CD4-positive, alpha-beta T cell treated with Interleukin-17A for 4 hours (primary cell): ENCODE measurements at places on chromosomes 12 and 14.

GRCh38 chr12:124750149-124750656 is 113.5 kb downstream of the SCARB1 start:
- no peak for DNase-seq

GRCh38 chr12:108340037-108340436 is 926 bp upstream of the CMKLR1 start:
- DNase-seq = no peak

- no peak for DNase-seq
Observed at GRCh38 chr14:39393289-39393688, 38.9 kb downstream of the FBXO33 start.

DNA sequence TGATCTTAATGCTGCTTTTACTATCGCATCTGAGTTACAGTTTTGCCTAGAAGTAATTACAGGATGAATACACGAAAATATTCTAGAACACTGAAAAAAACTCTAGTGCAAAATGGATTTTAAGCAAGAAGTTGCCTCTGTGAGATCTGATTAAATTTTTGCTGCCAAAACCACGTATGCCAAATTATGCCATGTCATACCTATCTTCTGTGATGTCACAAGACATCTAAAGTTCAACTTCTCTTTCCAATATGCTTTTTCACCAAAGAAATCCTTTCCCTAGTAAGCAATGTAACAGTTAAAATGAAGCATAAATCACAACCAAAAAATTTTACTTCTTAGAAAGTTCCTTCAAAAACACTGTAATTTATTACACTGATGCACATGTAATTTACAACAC is 39.6 kb downstream of the HECTD4 start:
- no peak for DNase-seq
